ENCODE measurements at places on chromosomes 2 and 18.

GRCh38 chr18:63016270-63016669, 300.9 kb downstream of the PHLPP1 start:
- peak; percentile 60 for DNase-seq

DNA sequence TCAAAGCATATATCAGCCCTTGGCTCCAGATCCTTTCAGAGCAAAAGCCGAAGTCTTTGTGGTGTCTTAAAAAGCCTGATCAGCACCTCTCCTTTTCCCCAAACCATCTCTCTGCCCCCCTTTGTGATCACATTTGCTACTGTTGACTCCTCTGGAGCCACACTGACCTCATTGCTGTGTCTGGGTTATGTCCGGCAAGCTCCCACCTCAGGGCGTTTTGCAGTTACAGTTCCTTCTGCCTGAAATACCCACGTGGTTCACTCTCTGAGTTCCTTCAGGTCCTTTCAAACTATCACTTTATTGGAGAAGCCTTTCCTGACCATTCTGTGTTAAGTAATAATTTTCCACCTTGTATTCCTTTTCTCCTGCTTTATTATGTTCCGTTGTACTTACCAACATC, 11.8 kb downstream of the C2orf69 start:
- DNase-seq = no peak

DNA sequence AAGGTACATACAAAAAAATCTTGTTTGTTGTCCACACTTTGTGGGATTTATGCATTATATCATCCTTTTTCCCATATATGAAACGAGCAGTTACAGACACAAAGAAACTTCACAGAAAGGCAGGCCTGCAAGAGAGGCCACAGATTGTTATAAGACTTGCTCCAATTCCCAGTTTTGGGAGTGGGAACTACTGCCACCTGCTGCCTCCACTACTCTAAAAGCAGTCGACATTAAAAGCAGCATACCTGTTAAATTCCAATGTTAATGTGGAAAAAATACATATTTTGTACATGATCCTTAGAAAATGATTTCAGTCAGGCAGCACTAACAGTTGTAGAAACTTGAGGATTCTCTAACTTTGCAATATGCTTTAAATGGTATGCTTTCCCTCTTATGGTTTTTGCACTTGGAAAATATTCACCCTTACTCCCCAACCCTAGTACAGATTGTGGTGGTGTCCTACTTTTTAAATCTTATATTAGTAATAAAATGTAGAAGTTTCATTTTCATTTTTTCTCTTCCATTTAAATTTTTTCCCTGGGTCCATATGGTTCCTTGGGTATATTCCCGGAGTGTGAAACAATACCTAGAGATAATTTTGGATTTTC, 37.9 kb downstream of the SLC38A11 start:
- DNase-seq = peak; percentile 36

DNA sequence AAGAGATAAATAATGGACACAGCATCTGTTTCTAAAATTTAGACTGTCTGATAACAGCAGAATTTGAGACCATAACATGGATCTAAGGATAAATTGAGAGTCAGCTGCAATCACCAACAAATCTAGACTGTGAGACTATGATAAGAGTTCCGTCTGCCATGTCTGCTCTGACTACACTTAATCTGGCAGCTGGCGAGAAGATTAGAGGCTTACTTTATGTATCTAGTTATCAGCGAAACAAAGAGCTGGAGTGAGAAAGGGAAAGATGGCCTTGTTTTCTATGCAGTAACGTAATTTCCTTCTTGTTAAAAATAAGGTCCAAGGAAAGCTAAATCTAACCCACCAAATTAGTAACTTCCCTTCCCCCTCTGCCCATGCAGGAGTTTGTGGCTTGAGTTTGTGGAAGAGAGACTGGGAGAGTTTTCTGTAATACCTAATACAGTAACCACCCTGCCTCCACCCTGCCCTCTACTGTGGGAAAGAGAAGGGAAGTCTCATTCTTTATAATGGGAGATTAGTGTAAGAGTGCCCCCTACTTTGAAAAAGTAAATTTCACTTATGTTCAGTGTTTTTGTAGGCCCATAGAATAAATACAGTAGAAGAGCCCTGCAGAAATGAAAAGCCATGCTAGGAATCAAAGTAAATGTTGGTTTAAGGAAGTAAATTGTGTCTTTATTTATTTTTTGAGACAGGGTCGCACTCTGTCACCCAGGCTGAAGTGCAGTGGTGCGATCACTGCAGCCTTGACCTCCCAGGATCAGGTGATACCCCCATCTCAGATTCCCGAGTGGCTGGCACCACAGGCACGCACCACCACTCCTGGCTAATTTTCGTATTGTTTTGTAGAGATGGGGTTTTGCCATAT, 27.5 kb downstream of the EML4 start:
- DNase-seq = peak; percentile 66

GRCh38 chr2:197803033-197803444, 1.4 kb upstream of the PLCL1 start:
- peak; percentile 57 for DNase-seq

GRCh38 chr18:7023581-7023980, 94.0 kb downstream of the LAMA1 start:
- DNase-seq = no peak

DNA sequence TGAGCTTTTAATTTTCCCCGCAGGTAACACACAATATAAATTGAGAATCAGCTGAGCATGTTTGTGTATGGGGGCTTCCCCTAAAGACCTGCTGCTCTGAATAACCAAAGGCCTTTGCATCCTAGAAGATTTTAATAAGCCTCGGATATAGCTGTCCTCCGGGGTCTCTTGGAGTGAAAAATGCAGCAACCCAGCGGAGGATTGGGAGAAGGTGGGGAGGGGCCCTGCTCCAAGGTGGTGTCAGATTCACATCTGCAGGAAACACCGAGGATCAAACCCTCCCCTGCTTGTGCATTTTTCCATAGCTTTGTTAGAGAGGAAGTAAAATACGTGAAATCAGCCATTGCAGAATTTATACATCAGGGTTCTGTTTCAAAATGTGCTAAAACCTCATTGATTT, 63.0 kb upstream of the OTOF start:
- no peak for DNase-seq

DNA sequence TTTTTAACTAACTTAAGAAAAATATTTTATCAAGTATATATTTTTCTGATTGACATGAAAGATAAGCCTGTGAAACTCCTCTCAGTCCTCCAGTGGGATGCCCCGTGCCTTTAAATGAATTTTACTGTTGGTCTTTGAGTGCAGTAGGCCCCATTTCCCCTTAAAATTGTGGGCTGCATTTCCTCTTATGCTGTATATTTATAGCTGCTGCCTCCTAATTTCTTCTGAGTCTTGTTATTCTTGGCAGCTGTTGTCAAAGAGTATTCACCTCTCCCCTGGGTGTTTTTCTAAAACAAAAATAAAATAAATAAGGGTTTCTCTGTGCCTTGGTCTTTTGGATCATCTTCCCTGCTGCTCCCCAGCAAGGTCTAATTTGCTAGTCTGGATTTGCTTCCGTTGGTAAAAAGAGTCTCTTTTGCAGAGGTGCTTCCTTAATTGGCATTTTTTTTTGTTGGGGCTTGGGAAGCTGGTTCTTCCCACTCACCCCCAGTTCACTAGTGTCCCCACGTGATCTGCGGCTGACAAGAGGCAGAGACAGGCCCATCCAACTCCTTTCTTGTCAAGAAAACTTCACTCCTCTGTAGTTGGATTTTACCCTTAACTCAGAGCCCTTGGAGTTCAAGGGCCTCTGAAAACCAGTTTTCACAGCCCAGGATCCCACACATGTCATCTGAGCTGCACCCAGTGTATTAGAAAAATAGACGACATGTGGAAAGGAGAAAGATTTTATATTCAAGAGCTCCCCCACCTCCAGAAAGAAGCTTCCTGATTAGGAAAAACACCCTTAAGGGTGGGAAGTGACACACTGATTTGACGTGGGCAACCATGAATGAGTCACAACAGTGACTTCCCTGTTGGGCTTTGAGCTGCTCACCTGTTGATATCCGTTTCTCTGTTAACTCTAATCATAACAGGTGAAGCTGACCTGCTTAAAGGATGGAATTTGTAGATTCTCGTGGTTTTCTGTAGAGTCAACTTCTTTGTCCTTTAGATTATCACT, 431.5 kb downstream of the DCDC2C start:
- DNase-seq = no peak

- no peak for DNase-seq
Measured at GRCh38 chr18:47606526-47606925, 323.9 kb downstream of the SMAD2 start.

DNA sequence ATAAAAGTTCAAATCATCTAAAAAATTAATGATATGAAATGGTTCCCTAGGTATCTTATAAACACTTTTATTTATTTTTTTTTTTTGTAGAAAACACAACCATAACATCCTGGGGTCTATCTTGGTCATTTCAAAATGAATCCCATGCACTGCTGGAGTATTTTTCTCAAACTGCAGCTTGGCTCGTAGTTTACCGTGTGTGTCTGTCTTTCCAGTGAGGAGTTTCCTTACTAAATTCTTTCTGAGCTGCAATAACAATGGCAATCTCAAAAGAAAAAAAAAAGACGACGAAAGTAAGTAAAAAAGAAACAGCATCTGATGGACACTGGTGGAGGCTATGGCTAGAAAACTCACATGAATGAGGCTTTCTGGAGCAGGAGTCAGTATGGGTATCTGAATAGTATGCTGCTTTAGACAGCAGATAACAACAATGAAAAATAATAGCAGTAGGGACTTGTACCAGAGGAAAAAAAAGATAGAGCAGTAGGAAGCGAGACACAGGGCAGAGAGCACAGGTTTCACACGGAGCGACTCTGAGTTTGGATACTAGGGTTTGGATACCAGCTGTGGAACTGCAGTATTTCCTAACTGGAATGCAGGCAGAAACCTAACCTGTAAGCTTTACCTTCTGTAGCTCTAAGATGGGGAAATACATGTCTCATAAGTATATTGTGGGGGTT, 43.5 kb downstream of the CALCRL start:
- DNase-seq = no peak

DNA sequence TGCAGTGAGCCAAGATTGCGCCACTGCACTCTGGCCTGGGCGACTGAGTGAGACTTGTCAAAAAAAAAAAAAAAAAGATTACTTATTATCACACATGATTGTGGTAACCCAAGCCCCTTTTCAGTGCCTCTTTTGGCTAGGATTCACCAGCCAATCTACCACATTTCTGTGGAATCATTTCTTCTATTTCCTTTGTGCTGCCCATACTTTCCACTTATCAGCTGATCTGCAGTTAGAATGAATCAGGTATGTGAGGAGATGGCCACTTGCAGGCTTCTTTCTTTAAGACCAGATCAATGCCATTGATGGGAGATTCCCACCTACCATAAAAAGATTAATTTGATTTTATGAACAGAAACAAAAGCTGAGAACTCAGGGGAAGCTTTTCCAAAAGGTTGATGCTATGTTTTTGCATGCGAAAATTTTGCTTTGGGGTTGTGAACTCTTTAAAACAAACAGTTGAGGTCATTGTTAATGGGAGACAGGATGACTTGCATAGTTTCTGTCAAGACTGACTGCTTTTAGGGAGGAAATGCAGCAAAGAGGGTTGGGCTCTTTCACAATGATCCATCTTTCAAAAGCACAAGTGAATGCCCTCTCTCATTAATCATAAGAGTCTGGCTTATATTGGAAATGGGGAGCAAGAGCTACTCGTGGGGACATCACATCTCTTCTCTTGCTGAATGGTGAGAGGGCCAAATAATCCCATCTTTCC, 66.9 kb upstream of the CYP26B1 start:
- peak; percentile 79 for DNase-seq

DNA sequence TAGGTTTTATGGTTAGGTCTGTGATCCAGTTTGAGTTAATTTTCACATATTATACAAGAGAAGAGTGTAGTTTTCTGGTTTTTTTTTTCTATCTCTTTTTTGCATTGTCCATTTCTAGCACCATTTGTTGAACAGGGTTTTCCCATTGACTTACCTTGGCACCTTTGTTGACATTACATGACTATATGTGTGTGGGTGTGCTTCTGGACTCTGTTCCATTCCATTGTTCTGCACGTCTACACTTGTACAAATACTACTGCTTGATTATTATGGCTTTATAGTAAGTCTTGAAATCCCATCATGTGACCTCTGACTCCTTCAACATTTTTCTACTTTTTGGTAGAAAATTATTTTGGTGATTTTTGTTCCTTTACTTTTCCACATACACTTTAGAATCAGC, 38.7 kb downstream of the UBE2F start:
- DNase-seq = no peak

- DNase-seq = no peak
Measured at GRCh38 chr2:54853616-54854310, 130.3 kb downstream of the EML6 start.

GRCh38 chr18:74935434-74935833, 273.5 kb downstream of the PTGR3 start:
- no peak for DNase-seq

- DNase-seq = no peak
Measured at GRCh38 chr2:53096351-53096750, 671.3 kb upstream of the CHAC2 start.

DNA sequence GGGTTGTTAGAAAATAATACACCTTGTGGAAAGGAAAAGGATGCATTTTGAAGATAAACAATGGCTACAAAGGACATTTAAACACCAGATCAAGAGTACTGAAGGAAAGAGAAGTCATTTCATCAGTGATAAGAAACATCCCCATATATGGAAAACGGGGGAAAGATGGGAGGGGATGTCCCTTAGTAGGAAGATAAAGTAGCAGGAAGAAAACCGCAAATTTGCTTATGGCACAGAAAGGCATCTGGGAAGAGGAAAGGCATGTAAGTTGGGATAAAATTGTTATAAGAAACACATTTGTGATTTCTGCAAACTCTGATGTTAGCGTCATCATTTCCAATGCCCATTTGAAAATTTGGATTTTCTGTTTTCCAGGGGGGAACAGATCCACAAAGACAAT, 10.5 kb upstream of the LYPD1 start:
- DNase-seq = peak; percentile 52

- DNase-seq = no peak
Measured at GRCh38 chr18:48631851-48632250, 93.0 kb downstream of the CTIF start.

- no peak for DNase-seq
Measured at GRCh38 chr2:137771064-137771463, 193.2 kb upstream of the HNMT start.

- no peak for DNase-seq
Measured at GRCh38 chr2:239956818-239957261, 68.3 kb downstream of the NDUFA10 start.

DNA sequence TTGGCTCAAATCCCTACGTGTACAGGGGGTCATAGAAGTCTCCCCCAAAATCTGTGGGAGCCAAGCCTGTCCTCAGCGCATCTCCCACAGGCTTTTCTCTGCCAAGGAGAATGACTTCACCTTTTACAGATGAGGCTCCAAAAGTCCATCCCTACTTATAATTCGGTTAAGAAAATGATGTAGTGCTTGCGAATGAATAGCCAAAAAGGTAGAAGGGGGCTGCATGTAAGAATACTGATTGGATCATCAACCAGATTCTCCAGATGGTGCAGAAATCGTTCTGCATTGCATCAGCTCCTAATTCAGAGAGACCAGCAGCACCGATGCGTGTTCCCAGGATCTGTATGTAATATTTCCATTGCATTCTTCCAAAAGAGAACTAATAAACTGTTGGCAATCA, 91.9 kb downstream of the EPHA4 start:
- no peak for DNase-seq

DNA sequence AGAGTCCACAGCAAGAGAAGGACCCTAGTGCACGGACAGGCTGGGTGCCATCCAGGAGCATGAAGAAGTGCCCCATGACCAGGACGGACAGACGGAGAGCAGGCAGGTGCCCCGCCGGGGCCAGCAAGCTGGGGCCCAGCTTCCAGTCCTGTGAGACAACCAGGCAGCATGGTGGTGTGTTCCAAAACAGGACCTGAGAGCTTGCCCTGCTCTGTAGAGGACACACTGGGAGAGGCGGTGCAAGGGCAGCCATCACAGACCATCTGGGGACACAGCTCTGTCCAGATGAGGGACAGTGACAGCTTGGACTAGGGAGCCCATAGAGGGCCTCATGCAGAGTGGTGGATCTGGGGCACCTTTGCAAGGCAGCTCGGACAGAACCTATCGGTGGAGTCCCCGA, 279.8 kb downstream of the EIPR1 start:
- DNase-seq = no peak
